ENCODE measurements at places on chromosomes 3 and 15.

DNA sequence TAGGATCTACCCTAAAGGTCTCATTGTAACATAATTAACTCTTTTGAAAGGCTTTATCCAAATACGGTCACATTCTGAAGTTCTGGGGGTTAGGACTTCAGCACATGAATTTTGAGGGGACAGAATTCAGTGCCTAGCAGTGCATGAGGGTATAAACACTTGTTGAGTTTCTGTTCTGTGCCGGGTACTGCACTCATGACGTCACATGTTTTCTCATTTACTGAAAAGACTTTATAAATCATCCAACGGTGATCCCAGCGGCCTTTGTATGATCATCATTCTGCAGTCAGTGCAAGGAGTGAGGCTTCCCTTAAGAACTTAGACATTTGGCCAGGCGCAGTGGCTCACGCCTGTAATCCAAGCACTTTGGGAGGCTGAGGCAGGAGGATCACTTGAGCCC lies 25.1 kb downstream of the SV2B start:
- DNase-seq = no peak

GRCh38 chr3:9653565-9654248 lies 4.4 kb downstream of the MTMR14 start:
- no peak for DNase-seq

DNA sequence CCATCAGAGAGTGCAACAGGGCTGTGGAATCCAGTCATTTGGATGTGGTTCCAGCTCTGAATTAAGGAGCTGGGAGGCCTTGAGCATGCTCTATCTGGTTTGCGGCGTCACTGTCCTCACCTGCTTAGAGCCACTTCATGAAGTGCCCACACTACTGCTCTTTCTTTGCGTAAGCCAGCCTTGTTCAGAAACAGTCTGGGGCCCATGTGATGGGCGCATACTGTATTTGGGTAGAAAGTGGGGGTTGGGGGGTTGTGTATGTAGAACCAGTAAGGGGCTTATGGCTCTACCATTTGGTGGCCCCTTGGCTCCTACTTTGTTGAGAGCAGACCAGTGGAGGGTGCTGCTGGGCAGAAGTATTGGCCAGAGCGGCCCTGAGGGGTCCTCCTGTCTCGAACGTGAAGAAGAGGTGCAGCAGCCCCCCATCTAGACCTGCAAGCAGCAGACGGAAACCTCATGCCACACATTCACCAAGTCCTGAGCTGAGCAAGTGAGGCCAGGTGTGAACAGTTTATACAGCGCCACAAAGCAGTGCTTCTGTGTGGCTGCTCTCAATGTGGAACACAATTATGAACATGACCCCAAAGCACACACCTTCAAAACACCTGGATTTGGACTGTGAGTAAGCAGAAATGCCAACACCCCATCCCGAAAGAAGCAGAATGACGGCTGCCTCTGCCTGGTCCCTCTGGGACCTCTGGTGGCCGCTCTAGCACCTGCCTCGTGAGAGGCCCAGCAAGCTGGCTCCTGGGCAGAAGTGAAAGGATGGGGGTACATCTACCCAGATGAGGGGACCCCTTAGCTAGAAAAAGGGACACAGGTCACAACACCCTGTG lies 26.6 kb downstream of the SRPRB start:
- no peak for DNase-seq

DNA sequence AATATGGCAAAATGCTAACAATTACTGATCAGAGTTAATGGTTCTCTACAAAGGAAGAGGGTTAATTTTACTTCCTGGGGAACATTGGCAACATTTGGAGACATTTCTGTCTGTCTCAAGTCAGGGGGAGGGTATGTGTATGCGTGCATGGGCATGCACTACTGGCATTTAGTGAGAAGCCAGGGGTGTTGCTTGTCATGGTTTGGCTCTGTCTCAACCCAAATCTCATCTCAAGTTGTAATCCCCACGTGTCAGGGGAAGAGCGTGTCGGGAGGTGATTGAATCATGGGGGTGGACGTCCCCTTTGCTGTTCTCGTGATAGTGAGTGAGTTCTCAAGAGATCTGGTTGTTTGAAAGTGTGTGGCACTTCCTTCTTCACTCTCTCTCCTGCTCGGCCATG lies 28.3 kb upstream of the TNIK start:
- no peak for DNase-seq

GRCh38 chr3:176807938-176808337 lies 389.3 kb downstream of the TBL1XR1 start:
- no peak for DNase-seq

DNA sequence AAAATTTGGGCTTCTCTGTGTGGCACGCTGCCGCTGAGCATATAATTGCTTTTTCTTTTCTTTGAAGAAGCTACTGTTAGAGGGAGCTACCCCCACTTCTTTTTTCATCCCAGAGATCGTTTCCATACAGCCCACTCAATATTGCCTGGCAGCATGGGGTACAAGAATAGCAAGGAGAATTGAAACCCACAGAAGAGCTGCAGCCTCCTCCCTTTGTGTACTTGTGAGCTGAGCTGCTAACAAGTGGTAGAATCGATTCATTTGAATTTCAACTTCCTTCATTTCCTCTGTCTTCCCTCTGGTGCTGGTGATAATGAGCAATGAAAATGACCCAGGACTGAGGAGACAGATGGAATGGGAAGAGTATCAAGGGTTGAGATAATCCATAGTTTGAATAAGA lies 64.9 kb downstream of the LRRC3B start:
- DNase-seq = no peak

GRCh38 chr15:96599268-96599667 lies 268.8 kb downstream of the NR2F2 start:
- peak; percentile 69 for DNase-seq

DNA sequence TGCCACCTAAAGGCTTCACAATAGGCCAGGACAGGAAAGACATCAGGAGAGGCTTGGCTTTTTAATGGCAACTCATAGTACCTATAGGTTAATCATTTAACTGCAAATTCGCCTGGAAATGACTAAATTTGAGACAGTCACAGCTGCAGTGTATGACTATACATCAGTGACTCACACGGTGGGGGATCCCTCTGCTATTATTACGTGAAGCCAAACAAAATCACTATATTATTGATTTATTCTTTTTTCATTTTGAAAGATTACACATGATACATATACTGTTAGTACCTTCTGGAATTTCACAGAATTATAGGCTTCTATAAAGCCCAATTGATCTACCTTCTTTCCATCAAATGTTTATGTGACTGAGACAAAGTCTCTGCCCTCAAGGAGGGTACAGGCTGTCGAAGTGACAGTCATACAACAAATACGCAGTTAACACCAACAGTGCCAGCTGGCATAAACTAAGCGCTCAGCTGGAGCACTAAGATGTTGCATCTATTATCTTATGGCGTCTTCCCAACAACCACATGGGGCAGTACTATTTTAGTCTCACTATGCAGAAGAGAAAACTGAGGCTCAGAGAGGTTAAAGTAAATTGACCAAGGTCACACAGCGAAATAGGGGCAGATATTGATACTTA lies 82.0 kb upstream of the LMOD3 start:
- no peak for DNase-seq

- no peak for DNase-seq
These were observed 115.3 kb downstream of the POLR2M start for GRCh38 chr15:57821826-57822225.

DNA sequence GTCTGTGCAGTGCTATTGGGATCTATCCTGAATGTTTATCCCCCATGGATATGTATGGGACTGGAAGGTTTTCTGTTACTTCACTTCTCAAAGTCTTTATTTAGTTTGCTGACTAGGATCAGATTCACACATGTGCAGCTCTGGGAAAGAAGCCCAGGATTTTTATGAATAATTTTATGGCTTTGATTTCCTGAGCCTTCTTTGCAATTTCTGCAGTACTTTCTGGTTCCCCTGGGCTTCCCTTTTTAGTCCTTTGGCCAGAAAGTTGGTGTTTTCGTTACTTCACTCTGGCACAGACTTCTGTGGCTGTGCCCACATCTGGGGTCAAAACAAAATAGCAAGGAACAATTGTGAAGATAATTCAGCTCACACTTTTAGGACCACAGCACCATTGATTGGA lies 721.0 kb downstream of the OTOL1 start:
- DNase-seq = no peak

- peak; percentile 62 for DNase-seq
These were observed 140.2 kb downstream of the AKAP13 start for GRCh38 chr15:85520650-85521049.

- peak; percentile 0 for DNase-seq
These were observed 15.3 kb downstream of the DNAJC13 start for GRCh38 chr3:132432639-132433038.

GRCh38 chr15:39453620-39454019 lies 127.3 kb upstream of the THBS1 start:
- DNase-seq = peak; percentile 25

GRCh38 chr3:880371-880770 lies 212.5 kb upstream of the CNTN6 start:
- DNase-seq = no peak

DNA sequence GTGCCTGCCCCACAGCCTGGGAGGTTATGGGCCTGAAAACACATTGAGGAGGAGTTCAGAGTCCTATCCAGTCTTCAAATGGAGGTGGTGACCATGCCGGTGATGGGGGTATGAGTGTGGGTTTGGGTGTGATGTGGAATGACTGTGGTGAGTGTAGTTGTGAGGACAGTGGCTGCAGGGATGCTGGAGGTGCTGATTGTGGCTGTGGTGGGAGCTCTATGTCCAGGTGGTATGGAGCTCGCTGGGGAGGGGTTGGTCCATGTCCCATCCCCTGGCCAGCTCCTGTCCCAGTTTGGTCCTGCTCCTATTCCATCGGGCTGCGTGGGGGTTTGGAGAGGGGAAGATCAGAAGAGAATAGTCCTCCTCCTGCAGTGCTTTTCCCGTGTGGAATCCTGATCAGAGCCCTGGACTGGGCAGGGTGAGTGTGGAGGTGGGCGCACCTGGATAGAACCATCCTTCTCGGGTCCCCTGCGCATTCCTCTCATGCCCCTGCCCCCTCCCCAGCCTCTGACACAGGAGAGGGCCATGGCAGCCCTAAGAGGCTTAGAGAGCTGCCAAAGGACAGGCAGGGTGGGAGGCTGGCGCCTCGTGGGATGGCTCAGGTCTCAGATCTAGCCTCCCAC lies 23.0 kb upstream of the GOLGA6C start:
- DNase-seq = no peak

GRCh38 chr3:139449566-139449965 lies 26.8 kb downstream of the RBP2 start:
- DNase-seq = no peak

- peak; percentile 64 for DNase-seq
These were observed 93.4 kb downstream of the PRICKLE2 start for GRCh38 chr3:64131725-64132469.

DNA sequence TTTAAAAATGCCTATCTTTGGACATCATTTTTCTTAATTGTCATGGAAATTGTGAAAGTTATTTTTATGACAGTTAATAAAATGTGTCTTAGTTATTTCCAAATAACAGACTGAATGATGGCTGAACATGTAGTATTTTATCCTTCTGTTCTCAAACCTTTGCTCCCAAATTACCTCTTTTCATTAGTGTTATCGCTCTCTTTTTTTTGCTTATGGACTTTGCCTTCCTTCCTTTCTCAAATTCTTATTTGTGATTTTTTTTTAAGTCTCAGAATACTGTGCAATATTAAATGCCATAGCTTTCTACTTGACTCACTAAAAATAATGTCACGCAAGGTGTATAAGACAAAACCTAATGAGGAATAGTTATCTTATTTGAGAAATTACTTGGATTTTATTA lies 107.7 kb downstream of the VPS8 start:
- DNase-seq = no peak

DNA sequence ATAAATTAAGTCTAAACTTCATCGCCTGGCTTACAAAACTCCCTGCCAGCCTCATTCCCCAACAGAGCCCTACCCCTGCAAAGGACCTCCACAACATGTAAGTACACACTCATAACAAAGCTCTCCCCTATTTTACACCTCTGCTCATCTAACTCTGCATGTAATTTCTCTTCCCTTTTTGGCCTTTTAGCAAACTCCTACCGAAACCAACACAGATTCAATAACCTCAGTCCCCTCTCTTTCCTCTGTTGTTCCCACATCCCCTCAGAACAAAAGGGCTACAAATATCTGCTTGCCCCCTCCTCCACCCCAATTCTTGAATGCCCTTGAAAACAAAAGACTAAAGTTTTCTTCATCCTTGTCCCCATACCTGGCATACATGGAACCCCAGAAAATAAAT lies 662 bp downstream of the UBL7 start:
- no peak for DNase-seq

DNA sequence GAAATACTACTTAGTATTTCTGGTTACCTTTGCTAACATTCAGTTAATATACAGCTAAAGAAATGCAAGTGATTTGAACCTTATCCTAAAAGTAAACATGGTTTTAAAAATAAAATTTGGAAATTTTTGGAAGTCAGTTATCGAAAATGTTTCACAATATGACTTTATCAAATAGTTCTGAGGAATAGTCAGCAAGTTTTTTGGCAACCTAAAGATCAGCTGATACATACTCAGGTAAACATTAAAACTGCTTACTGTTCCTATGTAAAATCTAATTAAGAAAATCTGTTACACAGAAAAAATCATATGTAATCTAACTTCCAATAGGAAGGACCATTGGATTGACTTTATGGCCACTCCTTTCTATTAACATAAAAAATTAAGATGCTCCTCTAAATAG lies 24.1 kb downstream of the IFT80 start:
- DNase-seq = no peak

DNA sequence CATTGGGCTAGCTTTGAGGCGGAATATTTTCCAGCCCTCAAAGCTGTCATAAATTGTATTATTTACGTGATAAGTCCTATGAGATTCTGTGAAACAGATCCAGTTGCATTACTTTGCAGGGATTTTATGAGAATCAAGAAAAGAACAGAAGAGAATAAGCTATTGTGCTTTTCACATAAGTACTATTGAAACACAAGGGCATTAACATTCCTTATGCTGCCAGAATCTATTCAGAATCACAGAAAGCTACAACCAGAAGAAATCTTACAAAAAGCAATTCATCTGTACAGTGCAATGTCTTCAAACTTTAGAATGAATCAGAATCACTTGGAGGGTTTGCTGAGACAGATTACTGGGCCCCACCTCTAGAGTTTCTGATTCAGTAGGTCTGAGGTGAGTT lies 10.6 kb upstream of the CACNA1D start:
- DNase-seq = no peak

- DNase-seq = peak; percentile 94
These were observed 144.3 kb downstream of the TJP1 start for GRCh38 chr15:29677871-29678461.

- peak; percentile 81 for DNase-seq
These were observed 423 bp downstream of the TKT start for GRCh38 chr3:53255423-53255774.

GRCh38 chr15:40872791-40873693 lies 992 bp downstream of the RHOV start:
- no peak for DNase-seq

- peak; percentile 60 for DNase-seq
These were observed 847 bp downstream of the WHAMM start for GRCh38 chr15:82810061-82810889.

- DNase-seq = peak; percentile 73
These were observed 25.2 kb downstream of the ARPP21 start for GRCh38 chr3:35664460-35664919.

DNA sequence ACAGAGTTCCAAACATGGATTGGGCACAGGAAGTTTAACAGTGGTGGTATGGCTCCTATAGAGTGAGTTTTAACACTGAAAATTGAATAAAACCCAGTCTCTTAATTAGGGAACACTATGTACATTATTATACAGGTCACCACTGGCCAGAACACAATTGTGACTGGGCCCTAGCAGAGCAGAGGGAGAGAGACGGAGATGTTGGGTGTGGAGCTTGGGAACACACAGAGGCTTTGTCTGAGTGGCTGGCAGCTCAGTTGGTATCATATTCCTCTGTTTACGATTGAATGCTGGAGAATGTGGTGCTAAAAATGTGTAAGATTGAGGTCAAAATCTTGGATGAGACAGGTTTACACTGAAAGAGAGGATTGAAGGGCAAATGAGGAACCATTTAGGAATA lies 6.8 kb upstream of the MOBP start:
- no peak for DNase-seq

Data from NCI-H69 (cell line).